ENCODE measurements at places on chromosomes 4 and X. TPM values are rescaled to one million over a fixed set of nuclear protein-coding genes. Genes with fewer than 3 reads are reported as not detected.

DNA sequence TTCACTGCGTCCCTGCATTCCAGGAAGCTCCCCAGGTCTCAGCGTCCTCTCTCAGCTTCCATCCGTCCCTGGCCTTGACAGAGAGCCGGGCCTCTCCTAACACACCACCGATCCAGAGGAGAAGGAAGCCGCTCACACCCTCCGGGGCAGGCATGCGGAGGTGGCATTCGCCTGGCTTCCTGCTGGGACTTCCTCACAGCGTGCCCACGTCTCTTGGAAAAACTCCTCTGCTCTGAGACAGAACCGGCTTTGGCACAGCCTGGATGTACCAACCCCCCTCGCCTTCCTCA, 3.2 kb downstream of the CTAG2 start:
- DNase-seq = no peak

DNA sequence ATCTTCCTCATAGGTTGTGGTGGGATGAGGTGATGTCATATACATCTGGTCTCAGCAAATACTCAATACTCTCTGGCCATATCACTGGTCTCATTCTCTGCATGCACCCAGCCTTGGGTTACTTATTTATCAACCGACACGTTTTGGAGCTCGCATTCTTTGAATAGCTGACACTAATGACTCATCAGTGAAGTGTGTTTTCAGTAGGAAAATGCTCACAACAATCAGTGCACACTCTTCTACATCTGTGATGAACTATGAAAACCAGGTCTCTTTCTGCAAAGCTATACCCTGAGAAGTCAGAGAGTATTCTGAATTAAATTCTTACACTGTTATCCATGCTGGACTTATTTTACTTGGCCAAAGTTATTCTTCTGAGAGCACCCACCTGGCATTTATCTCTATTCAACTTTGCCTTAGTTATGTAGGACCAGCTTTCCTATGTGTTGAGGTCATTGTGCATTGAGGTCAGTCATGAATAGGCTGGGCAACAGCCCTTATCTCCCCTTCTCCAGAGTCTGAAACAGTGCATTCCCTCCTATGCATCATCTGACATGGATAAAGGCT, 58.7 kb upstream of the DHX15 start:
- DNase-seq = peak; percentile 64

DNA sequence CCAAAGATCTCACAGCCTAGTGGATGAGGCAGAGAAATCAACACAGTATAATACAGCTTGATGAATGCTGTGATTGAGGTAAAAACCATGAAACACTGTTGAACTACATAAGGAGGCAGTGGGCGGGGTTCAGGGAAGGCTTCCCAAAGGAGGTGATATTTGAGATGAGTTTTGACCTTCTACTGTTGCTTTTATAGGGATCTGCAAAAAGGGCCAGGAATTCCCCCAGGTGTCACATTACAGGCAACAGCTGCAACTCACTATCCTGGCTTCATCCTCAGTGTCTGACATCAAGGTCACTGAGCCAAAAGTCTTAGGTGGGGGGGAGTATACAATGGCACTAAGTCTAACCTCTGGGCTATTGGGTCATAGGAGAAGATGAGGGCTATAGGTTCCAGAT, 185.7 kb upstream of the NRK start:
- peak; percentile 13 for DNase-seq

The MAGEE2 gene
- not detected for total RNA-seq

GRCh38 chrX:38375891-38376290, 23.5 kb downstream of the OTC start:
- DNase-seq = peak; percentile 4

The SLC26A1 gene
- total RNA-seq = not detected

GRCh38 chr4:139875411-139875825, 209.8 kb downstream of the MGST2 start:
- no peak for DNase-seq

The PDE5A gene
- total RNA-seq = 12.8 TPM

The F8A3 gene
- not detected for total RNA-seq

DNA sequence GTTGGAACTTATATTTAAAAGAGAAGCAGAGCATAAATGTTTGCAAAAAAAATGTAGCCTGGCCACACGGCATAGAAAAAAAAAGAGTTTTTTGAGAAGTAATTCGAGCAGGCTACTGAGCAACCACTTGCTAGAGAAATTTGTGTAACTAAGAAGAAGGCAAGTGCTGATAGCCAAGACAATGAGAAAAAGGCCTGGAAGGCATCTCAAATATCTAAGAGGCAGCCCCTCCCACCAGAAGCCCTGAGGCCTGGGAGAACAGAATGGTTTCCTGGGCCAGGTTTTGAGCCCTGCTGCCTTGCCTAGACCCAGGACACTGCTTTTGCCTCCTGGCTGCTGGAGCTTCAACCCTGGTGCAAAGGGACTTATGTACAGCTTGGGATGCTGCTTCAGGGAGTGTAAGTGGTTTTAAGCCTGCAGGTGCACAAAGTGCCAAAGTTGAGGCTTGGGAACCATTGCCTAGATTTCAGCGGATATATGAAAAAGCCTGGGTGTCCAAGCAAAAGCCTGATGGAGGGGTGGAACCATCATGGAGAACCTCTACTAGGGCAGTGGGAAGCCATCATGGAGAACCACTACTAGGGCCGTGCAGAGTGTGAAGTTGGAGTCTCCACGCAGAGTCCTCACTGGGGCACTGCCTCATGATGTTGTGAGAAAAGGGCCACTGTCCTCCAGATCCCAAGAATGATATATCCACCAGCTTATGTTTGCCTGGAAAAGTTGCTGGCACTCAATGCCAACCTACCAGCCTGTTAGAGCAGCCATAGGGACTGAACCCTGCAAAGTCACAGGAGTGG, 9.7 kb downstream of the TECRL start:
- no peak for DNase-seq

- no peak for DNase-seq
These were observed 93.2 kb upstream of the NKX1-1 start for GRCh38 chr4:1499465-1499864.

DNA sequence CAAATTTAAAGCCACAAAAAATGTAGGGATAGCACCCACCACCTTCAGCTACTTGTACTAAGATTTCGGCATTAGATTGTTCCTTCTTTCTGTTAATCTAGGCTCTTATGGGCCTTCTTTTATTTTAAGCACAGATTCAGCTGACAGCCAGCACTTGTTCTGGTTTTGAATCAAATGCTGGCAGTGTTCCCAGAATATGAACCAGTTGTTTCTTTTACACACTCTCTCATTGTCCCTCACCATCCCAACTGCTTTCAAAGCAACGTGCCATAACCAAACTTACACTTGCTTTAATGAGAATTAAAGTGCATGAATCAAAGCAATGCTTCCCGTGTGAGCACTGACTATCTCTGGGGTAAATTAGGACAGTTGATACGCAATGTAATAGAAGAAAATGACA, 744.5 kb upstream of the FAM241A start:
- peak; percentile 8 for DNase-seq

The CSAG1 gene
- total RNA-seq = 20.9 TPM

GRCh38 chr4:89316931-89317366, 9.3 kb upstream of the GPRIN3 start:
- peak; percentile 46 for DNase-seq

The NSUN7 gene
- total RNA-seq = 0.51 TPM

GRCh38 chrX:39809331-39809730, 288.4 kb downstream of the BCOR start:
- DNase-seq = peak; percentile 66

DNA sequence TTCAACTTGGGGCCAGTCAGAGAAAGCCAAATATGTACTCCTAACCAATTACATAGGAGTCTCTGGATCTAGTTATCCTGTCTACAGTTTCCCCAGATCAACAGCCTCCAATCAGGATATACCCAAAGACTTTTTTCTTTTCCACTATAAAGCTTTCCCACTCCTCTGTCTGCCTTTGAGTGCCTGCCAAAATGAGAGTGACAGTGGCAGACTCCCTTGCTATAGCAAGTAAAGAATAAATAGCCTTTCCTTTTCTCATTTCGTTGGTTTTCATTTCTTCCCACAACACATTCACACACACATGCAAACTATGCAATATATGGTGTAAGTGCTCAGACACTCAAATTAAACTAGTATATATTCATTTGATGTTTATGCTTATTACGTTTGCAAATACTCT, 302.4 kb upstream of the TACR3 start:
- no peak for DNase-seq

The IL1RAPL2 gene
- total RNA-seq = not detected

Data from Daoy (cell line).